ENCODE measurements at places on chromosomes 5 and 9. TPM values are rescaled to one million over a fixed set of nuclear protein-coding genes. Genes with fewer than 3 reads are reported as not detected.

IQGAP2 gene
- 0.59 TPM for total RNA-seq

TAS2R1 gene
- total RNA-seq: not detected

HAND1 gene
- 0.10 TPM for total RNA-seq

ST8SIA4 gene
- total RNA-seq: 0.41 TPM

FYB1 gene
- total RNA-seq: 0.46 TPM

IL9 gene
- not detected for total RNA-seq

ABO gene
- total RNA-seq: 0.10 TPM

FBP1 gene
- total RNA-seq: 0.36 TPM

PLAC8L1 gene
- total RNA-seq: 0.49 TPM

ENG gene
- 25.1 TPM for total RNA-seq

DNA sequence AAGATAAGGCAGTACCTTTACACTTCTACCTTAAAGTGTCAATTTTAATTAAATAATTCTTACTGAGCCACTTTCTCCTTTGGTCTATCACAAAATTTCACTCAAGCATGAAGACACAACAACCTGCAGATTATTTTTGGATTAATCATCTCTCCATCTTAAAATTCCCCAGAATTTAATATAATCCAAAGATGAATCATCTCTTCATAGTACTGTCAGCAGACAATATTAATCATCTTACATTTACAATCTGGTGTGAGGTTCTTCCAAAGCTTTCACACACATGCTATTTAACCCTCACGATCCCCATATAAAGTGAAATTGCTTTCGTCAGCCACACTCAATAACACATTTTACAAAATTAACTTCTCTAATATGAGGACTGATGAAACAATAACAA lies 43.0 kb downstream of the LHFPL2 start:
- DNase-seq: no peak

GRCh38 chr9:88983865-88984542 lies 7.3 kb upstream of the S1PR3 start:
- no peak for DNase-seq

DNA sequence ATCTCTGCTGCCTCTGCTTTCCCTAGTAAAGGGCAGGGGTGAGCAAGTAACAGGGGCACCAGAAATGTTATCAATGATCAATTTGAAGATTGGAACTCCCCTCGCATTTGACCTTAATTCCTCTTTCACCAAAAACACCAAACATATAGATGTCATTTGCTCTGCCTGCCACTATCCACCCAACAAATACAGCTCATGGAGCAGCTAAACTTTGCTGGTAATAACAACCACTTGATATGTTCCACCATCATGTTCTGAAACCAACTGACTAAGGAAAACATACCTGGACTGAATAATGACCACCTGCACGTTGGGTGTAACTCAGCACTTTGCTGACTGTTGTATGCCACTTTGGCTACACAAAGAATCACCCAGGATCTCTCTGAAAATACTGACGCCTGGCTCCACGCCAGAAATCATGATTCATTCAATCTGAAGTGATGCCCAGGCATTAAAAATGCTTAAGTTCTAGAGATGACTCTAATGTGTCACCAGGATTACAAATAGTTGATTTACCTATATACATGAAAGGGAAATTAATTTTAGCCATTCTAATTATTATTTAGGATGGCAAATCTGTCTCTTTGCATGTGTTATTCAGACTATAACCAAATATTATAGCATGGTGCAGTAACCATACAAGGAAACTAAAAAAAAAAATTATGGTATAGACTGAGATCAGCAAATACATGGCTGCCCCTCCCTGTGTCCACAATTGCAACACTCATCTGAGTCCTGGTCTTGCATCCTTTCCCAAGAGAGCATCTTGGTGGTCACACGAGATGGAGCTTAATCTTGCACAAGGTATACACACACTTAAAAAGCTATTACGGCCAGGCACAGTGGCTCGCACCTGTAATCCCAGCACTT lies 43.1 kb upstream of the TTC39B start:
- DNase-seq: no peak

DNA sequence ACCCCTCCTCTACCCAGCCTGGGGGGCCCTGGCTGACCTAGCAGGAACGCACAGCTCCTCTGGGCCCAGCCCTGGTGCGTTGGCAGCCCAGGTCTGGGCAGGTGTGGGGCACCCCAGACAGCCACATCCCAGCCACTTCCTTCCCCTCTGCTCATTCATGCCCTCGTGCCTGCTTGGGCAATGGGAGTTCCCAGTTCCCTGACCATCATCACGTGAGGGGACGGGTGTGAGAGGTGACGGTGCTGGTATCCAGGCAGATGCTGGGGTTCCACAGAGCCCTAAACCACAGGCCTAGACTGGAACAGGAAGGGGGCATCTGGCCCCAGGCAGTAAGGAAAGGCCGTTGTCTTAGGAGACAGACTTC lies 8.4 kb downstream of the RALGDS start:
- no peak for DNase-seq

GRCh38 chr5:158848634-158849033 lies 251.1 kb downstream of the EBF1 start:
- DNase-seq: no peak

- DNase-seq: no peak
Observed at GRCh38 chr9:34689512-34689911, 1.6 kb downstream of the CCL19 start.

DNA sequence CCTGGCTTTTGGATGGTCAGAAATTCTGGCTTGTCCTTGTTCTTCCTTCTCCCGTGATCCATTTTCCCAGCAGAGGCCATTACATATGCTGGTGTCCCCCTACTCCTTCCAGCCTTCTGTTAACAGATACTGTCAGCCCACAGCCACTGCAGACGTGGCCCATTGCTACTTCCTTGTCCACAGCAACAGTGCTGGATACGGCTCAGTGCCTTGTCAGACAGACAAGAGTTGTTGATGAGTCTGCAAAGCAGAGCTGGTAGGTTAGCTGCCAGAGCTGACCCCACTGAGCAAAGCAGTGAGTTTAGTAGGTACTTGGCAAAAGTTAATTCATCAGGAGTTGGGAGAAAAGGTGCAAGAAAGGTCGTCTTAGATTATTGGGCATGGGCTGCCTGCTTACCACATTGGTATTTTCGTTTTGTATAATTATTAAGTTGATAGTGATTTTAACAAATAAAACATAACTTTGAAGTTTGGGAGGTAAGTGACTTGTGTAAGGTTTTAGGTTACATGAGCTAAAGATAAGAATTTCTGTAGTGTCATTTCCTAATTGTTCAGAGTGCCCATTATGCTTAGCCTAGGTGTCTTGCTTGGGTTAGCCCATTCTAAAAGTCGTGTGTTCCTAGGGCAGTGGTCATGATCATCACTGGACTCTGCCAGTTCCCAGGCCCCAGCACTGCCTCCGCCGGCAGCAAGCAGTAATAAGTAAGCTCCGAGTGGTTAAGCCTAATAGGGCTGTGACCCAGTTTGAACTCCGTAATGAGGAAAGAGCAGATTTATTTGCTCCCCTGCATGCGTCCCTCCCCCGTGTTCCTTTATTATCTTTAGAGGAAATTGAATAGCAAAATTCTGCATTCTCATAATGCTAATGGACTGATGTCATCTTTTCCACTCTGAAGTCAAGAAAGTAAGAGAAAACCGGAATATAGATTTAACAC lies 292.0 kb downstream of the FANCC start:
- no peak for DNase-seq

- DNase-seq: no peak
Observed at GRCh38 chr5:171427318-171428167, 8.1 kb downstream of the FGF18 start.

GRCh38 chr5:64569858-64570257 lies 64.0 kb downstream of the RGS7BP start:
- no peak for DNase-seq

DNA sequence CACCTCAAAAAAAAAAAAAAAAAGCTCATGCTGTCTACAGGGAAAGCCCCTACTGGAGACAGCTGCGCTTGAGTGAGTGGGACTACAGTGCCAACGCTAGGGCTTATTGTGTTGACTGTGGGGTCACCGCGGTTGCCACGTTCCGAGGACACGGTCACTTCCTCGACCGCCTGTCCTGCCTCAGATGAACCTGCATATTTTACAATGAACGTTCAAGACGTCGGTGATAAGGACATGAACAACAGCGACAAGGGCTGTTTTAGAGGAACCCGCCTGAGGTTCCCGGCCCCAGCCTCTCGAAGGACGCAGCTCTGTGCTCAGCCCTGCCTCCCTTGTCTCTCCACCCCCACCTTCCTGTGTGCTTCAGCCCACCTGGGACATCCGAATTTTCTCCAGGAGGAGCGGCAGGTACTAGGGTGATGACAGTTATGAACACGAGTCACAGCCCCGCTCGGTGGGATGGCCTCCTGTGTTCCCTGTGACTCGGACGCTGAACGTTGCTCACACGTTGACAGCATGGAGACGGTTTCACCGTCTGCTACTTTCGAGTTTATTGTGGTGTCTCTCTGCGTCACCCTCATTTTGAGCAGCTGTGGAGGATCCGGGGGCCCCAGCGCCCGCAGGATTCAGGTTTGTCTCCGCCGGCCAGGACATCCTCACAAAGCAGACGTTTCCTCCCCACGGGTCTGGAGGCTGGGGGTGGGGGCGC lies 11.3 kb upstream of the DIPK1B start:
- DNase-seq: no peak

- DNase-seq: no peak
Observed at GRCh38 chr5:88979244-88979643, 96.3 kb upstream of the MEF2C start.

DNA sequence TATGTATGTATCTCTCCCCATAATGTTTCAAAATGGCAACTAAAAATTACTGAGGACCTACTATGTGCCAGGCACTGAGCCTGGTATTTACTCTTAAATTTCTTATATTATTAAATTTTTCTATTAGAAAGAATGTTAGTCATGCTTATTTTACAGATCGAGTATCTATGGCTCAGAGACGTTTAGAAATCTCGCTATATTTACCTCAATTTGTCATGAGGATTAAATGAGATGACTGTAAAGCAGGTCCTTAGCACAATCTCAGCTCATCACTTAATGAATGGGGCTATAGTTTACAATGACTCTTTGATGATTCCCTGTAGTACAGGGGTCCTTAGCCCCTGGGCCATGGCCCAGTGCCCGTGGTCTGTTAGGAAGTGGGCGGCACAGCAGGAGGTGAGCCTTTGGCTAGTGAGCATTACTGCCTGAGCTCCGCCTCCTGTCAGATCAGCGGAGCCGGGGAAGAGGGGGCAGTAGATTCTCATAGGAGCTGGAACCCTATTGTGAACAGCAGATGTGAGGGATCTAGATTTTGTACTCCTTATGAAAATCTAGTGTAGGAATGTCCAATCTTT lies 15.5 kb downstream of the ENC1 start:
- DNase-seq: no peak

DNA sequence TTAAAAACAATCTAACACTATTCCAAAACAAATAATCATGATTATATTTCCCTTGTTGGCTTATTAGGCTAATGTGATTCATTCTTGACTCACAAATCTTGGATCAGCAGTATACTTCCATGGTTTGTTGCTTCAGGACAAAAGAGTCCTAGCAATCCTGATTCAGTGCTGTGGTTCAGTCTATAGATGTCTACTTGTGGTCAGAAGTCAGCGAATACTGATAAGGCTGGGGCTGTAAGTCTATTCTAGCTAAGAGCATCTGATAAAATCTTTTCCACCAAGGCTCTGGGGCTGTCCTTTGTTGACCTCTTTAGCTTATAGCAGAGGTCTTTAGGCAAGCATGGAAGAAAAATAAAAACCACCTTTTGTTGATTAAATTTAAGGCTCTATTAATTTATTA lies 4.4 kb upstream of the SMIM3 start:
- no peak for DNase-seq

DNA sequence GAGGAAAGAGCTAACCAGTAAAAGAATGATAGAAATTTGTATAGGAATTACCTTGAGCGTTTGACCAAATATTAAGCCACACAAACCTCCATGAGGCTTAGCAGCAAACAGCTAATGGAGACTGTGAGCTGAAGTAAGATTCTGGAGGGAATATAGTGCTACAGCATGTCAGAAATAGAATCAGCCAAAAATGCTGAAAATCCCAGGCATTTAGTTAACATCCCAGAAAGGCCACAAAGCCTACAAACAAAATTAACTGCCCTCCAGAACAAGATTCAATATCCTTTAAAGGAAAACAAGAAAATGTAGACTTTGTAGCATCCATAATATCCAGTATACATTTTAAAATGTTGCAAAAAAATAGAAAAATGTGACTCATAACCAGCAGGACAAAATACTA lies 257.8 kb upstream of the TUSC1 start:
- no peak for DNase-seq

GRCh38 chr9:70696694-70697335 lies 282.4 kb upstream of the KLF9 start:
- DNase-seq: no peak

DNA sequence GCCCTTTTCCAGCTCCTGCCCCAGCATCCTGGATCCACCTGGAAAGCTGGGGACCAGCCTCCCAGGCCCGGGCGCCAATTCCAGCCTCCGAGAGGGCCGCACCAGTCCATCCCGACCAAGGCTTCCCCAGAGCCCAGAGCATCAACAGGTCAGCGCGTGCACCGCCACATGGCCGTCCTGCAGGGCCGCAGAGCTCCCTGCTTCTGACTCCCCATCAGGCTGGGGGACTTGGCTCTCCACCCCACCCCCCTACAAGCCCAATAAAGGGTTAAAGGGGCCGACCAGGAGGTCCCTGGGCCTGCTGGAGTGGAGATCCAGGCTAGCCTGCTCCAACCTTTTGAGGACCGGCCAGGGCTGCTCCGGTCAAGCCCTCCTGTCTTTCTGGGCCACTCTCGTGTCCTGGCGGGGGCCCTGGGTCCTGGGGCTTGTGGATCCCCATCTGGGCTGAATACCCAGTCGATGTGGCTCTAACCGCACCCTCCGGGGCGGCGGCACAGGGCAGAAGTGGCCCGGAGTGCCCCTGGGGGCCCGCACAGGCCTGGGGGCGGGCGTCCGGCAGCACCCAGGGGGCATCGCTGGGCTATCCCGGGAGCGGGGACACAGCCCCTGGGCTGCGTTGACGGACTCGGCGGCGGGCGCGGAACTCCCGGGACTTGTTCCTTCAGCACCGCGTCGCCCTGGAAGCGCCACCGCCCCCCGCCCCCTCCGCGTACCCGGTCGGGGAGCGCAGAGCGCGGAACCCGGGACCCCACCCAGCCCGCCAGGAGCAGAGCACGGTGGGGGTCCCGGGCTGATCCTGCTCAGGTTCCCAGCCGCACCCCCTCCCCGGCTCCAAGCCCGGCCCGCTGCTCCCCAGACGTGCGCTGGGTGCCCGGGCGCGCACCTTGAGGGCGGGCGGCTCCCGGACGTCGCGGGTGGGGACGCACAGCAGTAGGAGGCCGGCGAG lies 590 bp downstream of the ENTPD2 start:
- no peak for DNase-seq

Measured in Panc1 (cell line).